ENCODE measurements at places on chromosomes 5 and 9.
A peak's percentile ranks its signal among the peaks of the same experiment; 100 is the strongest.

DNA sequence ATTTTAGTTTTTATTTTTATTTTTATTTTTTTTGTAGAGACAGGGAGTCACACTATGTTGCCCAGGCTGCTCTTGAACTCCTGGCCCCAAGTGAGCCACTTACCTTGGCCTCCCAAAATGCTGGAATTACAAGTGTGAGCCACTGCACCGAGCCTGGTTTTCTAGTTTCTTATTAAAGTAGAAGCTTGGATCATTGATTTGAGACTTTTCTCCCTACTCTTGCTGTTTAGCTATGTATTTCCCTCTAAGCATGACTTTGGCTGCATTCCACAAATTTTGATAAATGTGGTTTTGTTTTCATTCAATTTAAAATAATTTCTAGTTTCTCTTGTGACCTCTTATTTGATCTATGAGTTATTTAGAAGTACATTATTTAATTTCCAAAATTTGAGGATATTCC is 10.4 kb downstream of the SNX2 start:
- no peak for DNase-seq

- DNase-seq, result no peak
Observed at GRCh38 chr5:21143686-21144085, 1155.7 kb upstream of the CDH18 start.

- DNase-seq, result no peak
Observed at GRCh38 chr5:171570244-171570825, 150.9 kb downstream of the FGF18 start.

GRCh38 chr5:65779643-65780042 is 57.6 kb downstream of the NLN start:
- DNase-seq, result no peak

- DNase-seq, result no peak
Observed at GRCh38 chr5:130231786-130232185, 327.5 kb downstream of the CHSY3 start.

DNA sequence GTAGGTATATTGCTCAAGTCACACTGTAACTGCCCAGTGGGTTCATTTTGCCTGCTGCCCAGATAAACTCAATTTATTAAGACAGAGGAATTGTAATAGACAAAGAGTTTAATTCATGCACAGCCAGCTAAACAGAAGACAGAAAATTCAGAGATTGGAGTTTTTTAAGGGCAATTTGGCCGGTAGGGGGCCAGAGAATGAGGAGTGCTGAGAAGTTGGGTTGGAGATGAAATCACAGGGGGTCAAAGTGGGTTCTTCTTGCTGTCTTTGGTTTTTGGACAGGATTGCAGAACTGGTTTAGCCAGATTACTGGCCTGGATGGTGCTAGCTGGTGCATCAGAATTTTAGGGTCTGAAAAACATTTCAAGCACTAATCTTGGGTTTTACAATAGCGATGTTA is 20.7 kb upstream of the IL33 start:
- DNase-seq, result no peak

GRCh38 chr9:14466429-14466818 is 152.5 kb upstream of the NFIB start:
- no peak for DNase-seq

DNA sequence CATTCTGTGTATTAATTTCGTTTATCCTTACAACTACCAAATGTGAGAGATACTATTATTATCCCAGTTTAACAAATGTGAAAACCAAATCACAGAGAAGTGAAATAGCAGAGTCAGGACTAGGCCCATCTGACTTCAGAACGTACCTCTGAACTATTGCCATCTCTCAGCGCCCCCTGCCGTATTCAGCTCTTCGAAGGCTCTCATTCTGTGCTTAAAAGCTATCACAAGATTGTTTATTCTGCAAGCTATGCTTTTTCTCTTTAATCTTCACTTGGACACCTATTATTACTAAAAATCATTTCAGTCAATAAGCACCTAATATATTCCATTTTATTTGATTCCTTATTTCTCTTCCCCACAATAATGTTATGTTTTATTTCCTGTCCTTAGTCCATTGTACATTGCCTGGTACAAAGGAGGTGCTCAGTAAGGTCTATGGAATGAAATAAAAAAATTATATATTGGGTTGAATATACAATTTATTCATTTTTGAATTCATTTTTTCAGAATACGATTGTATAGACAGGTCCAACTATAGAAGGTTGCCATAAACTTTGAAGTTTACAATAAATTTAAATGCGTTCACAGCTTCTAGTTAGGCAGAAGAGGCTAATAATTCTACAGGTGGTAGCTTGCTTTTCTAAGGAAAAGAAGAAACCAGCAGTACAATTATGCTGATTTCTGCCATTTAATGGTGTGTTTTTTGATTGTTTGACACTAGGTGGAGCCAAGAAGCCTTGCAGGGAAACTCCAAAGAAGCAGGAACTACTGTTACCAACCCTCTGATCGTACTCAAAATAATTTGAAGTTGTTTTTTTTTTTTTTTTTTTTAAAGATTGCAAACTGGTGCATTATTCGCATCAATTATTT is 202.2 kb upstream of the DMRTA1 start:
- DNase-seq, result peak; percentile 67

DNA sequence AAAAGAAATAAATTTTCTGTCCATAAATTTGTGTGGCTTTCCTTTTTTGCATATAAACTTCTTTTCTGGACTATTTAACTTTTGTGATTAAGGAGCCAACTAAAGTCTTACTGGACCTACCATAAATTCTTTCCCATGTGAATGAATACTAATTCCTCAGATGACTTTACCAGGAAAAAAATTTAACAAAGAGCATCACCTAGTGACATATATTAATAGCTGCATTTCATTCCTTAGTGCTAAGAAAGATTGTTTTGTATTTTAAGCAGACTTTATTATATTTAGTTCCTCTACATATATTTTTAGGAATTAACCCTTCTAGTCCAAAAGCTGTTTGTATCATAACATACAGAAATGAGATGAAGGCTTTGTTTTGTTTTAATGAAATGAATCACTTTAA is 64.4 kb downstream of the C9orf85 start:
- DNase-seq, result peak; percentile 9

DNA sequence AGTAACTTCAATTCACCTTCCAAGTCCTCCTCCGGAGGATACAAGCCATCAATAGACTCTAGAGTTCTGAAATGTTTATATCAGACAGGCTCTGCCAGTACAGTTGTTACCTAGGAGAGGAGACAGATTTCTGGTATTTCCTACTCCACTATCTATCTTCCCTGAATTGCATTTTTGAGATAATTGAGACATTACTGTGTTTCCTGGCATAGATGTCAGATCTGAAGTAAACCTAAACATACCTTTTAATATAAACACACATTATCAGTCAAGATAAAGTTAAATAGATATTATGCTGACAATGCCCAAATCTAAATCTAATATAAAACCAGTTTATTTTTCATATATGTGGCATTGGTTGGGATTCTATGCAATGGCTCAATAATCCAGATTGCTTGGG is 8.2 kb upstream of the TYRP1 start:
- no peak for DNase-seq

GRCh38 chr5:173659423-173659822 is 43.0 kb upstream of the BOD1 start:
- DNase-seq, result no peak

GRCh38 chr5:135759149-135759784 is 75.2 kb upstream of the SLC25A48 start:
- DNase-seq, result no peak

DNA sequence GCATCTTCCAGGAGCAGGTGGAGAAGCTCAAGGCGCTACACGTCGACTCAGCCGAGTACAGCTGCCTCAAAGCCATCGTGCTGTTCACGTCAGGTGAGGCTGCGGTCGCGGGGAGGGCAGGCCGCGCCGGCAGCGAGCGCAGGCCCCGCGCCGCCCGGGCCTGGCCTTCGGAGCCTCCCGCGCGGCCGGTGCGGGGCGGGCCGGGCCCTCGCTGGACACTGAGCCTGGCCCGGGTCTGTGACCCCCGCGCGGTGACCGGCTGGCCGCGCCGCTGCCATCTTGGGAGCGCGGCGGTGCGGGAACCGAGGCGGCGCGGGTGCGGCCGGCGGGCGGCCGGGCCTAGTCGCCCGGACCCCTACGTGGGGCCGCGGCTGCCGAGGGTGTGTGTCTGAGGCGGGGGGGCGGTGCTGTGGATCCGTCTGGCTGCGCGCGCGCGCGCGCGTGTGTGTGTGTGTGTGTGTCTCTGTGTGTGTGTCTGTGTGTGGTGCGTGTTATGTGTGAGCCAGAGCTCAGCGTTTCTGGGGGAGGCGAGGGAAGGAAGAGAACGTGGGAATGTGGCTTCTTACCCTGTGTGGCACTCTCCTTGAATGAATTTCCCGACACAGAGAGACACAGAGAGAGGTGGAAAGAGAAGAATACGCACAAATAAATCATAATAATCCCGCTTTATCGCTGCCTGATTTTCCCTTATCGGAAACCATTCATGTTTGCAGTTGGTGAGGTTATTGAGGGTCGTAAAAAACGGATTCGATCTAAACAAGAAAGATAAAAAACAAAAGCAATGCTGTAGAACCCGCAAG is 5.5 kb downstream of the NR2F1 start:
- DNase-seq, result no peak

DNA sequence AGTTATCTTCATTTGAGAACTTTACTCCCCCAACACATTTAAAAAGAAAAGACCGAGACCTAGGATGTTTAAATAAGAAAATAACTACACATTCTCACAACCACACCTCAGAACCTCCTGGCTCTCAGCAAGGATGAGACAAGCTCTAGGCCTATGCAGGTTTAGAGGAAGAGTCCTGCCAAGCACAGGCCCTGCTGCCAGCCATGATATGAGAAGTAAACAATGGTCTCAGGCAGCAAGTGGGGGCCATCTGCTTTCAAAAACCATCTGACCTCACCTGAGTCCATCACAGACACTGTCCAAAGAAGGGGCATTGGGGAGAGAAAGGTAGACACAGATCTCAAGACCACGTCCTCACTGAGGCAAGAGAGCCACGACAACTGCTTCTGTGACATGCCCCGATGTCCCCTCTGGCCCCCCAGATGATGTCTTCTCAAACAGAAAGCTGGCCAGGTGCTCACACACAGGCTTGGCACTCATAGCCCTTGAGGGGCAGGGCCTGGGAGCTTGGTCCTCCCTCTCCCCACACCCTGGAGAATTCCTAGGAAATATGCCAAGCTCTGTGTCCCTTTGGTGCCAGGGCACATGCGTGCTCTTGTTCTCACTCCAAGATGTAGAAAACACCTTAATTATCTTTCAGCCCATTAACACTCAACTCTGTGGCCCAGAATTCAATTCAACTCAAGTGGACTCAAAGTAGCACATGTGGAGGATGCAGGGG is 150.4 kb downstream of the FSTL4 start:
- no peak for DNase-seq

- DNase-seq, result no peak
Observed at GRCh38 chr5:125394661-125395280, 648.3 kb upstream of the ZNF608 start.

DNA sequence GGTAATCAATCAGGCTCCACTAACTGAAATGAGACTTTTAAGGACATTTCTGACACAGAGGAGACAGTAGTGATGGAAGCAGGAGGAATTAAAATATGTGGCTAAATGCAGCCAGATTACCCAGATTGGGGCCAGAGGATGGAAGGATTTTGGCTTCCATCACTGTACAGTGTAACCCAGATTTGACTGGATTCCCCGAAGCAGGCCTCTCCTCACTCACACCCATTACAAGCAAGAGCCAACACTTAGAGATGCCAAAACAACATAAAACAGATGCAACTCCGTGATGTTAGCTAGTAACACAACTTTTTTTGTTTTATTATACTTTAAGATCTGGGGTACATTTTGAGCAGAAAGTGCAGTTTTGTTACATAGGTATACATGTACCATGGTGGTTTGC is 17.6 kb downstream of the TEK start:
- DNase-seq, result no peak

GRCh38 chr9:25505644-25506043 is 172.6 kb downstream of the TUSC1 start:
- DNase-seq, result no peak

GRCh38 chr5:109529520-109529919 is 119.7 kb upstream of the PJA2 start:
- DNase-seq, result peak; percentile 10
